HS-5 (cell line): ENCODE measurements at places on chromosomes 13 and 19.

DNA sequence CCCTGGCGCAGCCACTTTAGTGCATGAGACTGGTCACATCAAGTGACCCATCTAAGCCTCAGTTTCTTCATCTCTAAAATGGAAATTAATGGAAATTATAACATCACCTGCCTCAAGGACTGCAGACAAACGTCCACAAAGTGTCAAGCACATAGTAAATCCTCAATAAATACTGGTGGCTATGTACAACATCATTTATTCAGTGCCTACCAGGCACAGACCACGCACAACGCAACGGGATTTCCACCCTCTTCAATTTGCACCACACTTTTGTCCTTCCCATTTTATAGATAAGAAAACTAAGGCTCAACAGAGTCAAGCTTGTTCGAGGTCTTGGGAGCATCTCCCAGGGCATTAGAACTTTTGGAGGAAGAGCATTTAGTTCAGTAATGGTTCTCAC lies 1.4 kb downstream of the ELAVL1 start:
- DNase-seq, result no peak

- no peak for DNase-seq
Measured at GRCh38 chr13:63085851-63086250, 1670.2 kb upstream of the PCDH20 start.

DNA sequence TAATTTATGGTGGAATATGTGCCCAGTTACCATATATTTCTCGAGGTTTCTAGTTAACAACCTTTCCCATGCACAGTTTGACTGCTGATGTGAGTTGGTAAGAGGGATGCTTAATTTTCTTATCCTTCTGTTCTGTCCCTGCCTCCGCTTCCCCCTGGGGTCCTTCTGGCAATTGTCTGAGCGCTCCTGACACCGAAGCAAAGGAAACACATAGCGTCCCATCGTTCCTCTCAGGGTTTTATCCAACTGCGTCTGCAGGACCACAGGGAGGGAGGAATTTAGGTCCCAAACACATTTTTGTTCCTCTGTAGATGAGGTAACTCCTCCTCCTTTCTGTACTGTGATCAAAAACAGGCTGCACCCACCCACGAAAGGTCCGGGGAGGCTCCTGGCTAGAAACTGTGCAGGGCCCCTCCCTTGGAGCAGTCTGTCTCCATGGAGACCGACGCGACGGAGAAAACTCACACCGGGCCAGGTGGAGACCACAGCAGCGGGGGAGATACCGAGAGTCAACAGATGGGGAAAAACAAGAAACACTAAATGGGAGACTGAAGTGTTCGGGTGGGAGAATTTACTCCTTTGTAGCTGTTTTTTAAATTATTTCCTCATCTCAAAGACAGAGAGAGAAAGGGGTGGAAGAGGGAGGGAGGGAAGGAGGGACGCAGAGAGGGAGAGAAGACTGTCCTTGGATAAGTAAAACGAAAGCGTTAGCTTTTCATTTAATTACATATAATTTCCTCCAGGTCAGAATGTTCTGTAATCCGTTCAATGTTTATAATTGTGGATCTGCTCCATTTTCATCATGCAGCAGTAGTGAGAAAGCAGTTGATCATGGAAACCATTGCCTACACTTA lies 191.8 kb upstream of the NBEA start:
- no peak for DNase-seq

DNA sequence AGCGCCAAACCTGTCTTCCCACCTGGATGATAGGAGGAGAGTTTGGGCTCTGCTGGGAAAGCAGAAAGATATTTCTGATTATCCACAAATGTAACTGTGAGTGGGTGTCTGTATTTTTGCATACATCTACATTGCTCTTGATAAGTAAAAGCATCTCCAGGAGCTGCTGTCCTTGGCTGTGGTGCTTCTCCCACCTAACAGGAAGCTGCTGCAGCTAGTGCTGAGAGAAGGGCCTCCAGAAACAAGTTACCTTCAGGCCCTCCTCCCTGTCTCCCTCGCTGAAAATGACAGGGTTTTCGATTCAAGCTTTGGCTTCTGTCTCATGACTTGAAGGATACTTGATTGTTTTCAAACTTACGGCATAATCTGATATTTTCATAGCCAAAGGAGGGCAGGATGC lies 90.1 kb downstream of the FOXO1 start:
- DNase-seq, result no peak

DNA sequence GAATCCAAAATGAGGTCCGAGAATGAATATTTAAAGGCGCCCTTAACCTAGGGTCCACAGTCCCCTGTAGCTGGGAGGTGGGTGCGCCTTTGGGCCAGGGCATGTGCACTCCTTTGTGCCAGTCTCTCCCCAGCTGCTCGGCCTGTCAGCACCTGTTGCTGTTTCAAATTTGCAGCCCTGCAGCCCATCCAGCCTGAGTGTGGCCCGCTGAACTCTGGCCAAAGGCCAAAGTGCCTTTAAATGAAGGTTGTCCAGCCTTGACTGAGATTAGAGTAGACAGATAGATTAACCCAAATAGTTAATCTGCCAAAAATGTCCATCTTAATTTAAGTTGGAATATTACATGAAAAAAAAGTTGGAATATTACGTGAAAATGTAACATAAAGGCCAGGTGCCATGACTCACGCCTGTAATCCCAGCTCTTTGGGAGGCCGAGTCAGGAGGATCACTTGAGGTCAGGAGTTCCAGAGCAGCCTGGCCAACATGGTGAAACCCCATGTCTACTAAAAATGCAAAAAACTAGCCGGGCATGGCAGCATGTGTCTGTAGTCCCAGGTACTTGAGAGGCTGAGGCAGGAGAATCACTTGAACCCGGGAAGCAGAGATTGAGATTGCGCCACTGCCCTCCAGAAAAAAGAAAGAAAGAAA lies 25.3 kb downstream of the TPT1 start:
- DNase-seq, result no peak

DNA sequence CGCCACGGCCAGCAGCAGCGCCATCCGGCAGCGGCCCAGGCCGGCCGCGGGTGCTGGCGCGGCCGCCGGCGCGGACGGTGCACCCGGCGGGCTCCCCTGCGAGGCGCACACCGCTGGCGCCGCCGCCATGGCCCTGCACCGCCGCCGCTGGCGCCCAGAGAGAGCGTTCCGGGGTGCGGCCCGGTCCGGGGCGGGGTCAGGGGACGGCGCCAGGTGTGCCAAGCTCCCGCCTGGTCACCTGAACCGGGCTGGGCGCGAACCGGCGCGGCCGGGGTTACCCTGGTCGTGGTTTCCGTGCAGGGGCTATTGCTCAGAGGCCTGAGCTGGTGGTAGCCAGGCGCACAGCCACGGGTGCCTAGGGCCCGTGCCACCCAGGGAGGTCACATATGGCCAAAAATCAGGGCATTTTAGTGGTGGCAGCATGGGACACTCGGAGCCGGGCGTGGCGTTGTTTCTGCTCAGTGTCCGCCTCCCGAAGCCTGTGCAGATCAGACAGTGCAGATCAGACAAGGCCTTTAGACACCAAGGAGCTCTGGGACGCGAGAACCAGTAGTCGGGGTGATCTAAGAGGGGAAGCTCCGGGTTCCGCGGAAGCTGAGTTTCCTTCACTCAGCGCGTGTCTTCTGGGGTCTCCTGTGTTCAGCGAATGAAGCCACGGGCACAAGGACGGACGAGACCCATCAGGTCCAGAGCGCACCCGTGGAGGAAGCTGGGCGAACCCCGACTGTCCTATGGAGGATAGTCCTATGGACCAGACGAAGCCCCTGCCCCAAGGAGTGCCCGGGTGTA lies at the start of gene TMEM238:
Gene TMEM238, minus strand, starts transcription at position 162 of the 789 bp plus-strand sequence. Its CDS starts 33 bp downstream, at position 129.
- DNase-seq, result no peak

DNA sequence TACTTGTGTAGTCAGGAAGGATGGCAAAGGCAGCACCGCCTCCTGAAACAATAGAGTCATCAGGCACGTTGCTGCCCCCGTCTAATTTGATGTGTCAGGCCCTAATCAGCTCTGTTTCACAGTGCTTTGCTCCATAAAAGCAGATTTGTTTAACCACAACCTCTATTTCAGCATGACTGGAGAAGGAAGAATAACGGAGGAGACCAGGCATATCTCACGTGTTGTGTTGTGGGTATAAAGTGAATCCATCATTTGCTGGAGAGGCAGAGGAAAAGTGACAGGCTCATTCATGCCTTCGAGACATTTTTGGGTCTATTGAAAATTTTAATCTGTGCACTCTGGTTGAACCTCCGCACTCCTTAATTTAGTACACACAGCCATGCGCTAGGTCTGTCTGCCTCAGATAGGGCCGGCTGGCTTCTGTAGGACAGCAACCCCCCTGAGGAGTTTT lies 940.4 kb upstream of the SLC10A2 start:
- DNase-seq, result no peak

DNA sequence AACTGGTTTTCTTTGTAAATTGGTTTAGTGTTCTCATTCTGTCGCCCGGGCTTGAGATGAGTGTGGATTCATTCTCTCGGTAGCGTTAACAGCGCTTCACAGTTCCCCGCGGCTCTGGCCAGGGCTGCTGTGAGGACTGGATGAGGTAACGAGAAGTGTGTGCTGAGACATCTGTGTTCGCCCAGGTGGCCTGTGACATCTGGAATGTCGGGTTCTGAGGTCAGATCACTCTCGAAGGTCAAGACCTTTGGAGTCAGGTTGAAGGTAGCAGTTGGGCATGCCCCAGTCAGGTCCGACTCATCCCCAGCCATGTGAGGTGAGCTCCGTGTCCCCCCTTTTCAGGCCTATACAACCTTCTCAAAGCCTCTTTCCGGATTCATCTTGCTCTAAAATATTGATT lies 13.4 kb upstream of the TUBGCP3 start:
- DNase-seq, result no peak

GRCh38 chr13:52921194-52921593 lies 72.8 kb upstream of the PCDH8 start:
- DNase-seq, result no peak

DNA sequence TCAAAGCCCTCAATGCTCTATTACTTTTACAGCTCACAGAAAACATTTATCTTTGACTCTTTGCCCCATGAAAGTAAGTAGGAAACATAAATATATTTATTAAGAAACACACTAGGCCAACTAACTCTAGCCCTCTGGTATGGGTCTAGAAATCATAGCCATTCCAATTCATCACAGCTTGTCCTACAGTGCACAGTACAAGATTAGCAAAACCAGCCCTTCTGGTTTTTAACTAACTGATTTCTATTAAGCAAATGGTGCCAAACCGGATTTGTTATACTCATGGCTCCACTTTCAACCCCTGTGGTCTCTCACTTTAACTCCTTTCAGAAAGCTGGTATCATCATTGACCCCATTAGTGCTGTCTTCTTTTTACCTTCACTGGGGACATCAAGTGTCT lies 5.6 kb upstream of the LRRC63 start:
- DNase-seq, result no peak

DNA sequence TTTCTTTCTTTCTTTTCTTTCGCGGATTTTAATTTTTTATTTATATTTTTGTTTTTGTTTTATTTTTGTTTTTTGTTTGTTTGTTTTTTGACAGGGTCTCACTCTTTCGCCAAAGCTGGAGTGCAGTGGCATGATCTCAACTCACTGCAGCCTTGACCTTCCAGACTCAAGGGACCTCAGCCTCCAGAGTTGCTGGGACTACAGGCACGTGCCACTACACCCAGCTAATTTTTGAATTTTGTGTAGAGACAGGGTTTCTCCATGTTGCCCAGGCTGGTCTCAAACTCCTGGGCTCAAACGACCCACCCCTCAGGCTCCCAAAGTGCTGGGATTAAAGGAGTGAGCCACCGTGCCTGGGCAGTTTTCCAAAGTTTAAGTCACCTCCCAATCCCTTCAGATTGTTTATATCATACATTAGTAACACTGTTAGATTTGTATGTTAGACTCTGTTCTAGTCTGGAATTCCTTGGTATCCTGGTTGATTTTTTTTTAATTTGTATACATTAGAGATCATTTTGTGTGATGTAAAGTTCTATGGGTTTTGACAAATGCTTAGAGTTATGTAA lies 597.3 kb downstream of the DCT start:
- no peak for DNase-seq

DNA sequence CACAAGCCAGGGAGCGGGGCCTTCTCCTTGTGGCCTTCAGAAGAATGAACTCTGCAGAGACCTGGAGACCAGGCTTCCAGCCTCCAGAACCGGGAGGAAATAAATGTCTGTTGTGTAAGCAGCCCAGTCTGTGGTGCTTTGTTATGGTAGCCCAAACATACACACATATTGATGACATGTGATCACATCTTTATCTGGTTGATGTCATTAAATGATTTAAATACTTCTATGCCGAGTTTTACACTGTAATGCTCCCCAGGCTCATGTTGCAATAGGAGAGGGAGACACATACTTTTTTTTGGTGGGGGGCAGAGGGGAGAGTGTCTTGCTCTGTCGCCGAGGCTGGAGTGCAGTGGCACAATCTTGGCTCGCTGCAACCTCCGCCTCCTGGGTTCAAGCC lies 188.0 kb upstream of the IRS2 start:
- DNase-seq, result no peak

DNA sequence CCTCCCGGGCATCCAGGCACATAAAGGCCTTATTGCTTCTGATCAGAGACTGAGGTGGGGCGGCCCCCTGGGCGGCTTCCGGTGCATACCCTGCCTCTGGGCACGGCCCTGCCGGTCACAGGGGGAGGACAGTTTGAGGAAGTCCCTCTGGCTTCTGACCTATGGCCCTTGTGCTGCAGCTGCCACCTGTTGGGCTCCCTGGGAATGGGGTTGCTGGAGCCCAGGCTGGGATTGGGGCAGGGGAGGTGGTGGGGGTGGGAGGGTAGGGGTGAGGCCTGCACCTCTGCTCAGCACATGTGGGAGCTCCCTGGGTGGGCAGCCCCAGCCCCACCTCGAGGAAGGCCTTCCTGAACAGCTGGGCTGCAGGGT lies 10.7 kb downstream of the ANO8 start:
- no peak for DNase-seq

GRCh38 chr19:33441277-33441699 lies 67.8 kb downstream of the CEBPG start:
- DNase-seq, result no peak

DNA sequence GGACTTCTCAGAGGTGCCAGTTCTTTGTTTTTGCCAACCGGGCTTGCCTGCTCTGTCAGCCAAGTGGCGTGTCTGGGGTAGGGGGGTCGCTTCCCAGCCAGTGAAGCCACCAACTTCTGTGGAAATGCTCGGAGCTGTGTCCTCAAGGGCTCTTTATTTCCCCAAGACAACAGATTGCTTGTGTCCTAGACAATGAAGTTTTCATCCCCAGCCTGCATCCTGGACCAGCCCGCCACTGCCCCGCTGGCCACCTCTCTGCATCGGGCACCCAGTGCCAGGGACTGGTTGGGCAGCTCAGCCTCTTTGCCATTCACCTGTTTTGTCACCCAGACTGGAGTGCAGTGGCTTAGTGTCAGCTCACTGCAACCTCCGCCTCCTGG lies 3.7 kb downstream of the RAB11B start:
- no peak for DNase-seq
